ENCODE measurements at places on chromosomes 1 and 21.

GRCh38 chr1:235954306-235955283, 87.9 kb upstream of the LYST start:
- DNase-seq: no peak

DNA sequence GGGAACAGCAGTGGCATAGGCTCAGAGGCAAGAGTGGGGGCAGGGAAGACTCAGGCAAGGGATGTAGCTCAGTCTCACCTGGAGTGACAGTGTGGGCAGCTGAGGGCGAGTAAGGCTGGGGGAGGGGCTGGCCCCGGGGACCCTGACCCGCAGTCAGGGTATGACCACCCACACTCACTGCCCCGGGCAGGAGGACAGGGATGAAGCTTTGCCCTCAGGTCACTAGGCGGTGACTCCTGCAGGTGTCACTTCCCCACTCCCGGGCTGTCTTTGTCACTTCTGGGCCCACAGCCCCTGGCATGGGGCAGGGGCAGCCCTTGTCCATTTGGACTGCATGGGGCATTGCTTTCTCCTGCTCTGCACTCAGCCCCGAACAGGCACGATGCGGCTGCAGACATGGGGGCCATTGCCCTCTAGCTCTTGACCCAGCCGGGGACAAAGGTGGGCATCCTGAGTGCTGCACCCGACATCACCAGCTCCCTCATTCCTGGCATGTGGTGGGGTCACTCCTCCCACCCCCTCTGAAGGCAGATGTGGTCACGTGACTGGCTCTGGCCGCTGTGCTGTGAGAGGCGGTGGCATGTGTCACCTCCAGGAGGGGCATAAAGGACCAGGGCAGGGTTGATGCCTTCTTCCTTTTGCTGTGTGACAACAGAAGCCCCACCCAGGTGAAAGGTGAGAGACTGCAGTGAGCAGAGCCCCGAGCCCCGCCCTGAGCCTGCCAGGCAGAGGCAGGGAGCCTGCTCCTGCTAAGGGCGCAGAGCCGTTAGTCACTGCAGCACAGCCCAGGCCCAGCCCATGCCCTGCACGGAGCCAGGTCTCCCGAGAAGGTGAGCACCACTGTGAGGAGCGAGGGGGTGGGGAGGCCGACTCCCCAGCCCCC, 66.0 kb downstream of the MATN1 start:
- DNase-seq: no peak

DNA sequence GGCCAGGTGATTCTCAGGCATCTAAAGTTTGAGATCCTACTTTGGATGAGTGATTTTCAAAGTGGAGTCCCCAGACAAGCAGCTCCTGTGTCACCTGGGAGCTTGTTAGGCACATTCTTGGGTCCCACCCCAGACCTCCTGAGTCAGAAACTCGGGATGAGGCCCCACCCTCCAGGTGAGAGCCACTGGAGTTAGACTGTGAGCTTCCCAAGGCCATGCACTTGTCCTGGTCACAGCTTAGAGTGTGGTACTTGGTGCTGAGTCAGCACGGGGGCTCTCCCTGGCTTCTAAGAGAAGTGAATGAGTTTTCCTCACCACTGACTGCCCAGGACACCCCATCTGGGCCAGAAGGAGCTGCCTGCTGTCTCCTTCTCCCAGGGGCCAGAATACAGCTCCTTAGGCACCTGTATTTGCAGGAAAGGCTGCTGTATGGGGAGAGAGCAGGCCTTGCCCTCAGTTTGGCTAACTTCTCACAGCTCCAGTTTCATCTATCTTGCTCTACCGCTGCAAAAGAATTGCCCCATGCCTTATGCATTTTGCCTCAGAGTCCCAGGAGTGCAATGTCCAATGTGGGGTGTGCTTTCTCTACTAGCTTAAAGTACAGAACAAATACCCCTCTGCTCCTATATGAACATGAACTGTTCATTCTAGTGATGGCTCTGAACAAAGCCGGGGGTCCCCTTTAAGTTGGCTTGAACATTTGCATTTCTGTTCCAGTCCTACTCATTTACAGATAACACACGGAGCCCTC, 98.1 kb downstream of the PSMG1 start:
- no peak for DNase-seq

- no peak for DNase-seq
Observed at GRCh38 chr1:153346077-153346723, 2.4 kb downstream of the PGLYRP4 start.

GRCh38 chr1:210293171-210293607, 35.5 kb upstream of the HHAT start:
- no peak for DNase-seq

GRCh38 chr1:25559031-25559430, 15.6 kb downstream of the LDLRAP1 start:
- no peak for DNase-seq

DNA sequence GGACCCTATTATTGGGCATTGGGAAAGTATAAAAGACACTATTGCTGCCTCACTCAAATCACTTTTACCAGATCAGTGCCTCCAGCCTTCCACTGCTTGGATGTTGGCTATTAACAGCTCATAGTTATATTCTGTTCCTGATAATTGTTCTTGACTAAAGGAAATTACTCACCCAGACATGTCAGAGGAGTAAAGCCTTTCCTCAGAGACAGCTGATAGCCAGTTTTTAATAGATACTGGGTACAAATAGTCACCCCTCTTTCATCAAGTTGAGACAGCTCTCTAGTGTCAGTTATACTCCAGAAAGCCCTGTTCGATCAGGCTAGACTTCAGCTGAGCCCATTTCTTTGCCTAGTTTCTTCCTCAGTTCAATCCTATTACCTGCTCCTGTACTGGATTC, 876.1 kb upstream of the B3GALT2 start:
- DNase-seq: no peak

DNA sequence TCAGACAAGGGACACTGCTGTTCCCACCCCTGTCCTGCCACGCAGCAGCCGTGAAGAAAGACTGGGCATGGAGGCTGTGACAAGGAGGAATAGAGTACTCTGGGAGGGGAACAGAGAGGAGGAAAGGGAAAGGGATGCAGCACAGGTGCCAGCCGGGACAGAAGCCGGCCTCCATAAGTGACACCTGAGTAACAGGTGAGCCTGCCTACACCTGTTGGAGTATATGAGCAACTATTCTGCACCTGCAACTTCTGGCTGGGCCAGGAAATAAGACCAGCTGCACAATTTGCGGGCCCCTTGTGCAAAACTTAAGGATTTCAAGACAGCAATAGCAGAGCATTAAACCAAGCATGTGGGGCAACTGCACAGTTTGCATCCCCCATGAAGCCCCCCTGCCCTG, 72.5 kb upstream of the GOLT1A start:
- DNase-seq: no peak

All from NCI-H2081 (cell line).